ENCODE measurements at places on chromosomes 5 and 9.

- no peak for DNase-seq
Measured at GRCh38 chr5:161744276-161744675, 58.8 kb downstream of the GABRA6 start.

GRCh38 chr5:146025114-146025680 lies 80.2 kb downstream of the PLAC8L1 start:
- no peak for DNase-seq

- DNase-seq = no peak
Measured at GRCh38 chr5:43051684-43052083, 11.6 kb upstream of the ANXA2R start.

DNA sequence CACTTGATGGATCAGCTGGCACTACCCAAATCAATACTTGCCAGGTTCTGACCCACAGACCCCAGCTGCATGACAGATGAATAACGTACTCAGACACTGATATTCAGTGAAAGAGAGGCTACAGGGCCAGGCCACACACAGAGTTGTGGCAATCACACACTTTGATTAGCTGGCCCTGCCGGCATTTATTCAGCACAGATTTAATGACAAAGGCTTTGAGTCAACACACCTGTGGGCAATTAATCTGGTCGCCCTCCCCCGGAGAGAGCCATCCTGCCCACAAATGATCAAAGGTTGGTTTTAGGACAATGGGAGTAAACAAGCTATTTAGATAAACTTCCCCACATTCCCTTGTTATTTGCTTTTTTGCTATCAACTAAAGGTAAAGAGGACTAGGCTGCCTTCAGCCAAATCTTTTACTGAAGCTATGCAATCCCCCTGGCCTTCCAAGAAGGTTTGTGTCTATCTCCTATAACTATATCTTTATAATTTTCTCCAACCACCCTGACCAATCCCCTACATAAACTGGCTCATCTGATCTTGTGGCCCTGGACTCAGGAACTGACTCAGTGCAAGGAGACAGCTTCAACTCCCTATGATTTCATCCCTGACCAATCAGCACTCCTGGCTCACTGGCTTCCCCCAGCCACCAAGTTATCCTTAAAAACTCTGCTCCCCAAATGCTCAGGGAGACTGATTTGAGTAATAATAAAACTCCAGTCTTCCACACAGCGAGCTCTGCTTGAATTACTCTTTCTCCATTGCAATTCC lies 12.7 kb upstream of the TRIM32 start:
- no peak for DNase-seq

GRCh38 chr9:130555968-130556367 lies 23.4 kb upstream of the FUBP3 start:
- DNase-seq = no peak

- no peak for DNase-seq
Measured at GRCh38 chr5:77483682-77484081, 8.4 kb downstream of the WDR41 start.

- DNase-seq = peak; percentile 93
Measured at GRCh38 chr5:55173687-55174230, 782 bp upstream of the CDC20B start.

DNA sequence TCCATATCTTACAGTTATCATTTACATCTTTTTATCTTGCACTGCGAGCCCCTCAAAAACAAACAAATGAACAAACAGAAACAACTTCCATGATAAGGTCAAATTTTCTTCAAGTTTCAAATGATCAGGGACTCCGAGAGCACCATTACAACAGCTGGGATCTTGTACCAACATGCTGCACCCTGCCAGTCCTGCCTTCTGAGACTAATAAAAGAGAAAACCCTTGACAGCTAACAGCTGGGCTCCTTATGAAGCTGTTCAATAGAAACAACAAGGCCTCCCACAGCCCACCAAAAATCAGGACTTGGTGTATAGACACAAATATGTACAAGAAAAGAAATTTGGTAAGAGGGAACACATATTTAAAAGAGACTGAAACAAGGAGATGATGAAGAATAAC lies 985.3 kb upstream of the DMAC1 start:
- peak; percentile 66 for DNase-seq

DNA sequence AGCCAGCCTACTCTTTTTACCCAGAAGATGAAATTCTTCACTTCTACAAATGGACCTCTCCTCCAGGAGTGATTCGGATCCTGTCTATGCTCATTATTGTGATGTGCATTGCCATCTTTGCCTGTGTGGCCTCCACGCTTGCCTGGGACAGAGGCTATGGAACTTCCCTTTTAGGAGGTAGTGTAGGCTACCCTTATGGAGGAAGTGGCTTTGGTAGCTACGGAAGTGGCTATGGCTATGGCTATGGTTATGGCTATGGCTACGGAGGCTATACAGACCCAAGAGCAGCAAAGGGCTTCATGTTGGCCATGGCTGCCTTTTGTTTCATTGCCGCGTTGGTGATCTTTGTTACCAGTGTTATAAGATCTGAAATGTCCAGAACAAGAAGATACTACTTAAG lies 16.6 kb downstream of the OCLN start:
- no peak for DNase-seq

DNA sequence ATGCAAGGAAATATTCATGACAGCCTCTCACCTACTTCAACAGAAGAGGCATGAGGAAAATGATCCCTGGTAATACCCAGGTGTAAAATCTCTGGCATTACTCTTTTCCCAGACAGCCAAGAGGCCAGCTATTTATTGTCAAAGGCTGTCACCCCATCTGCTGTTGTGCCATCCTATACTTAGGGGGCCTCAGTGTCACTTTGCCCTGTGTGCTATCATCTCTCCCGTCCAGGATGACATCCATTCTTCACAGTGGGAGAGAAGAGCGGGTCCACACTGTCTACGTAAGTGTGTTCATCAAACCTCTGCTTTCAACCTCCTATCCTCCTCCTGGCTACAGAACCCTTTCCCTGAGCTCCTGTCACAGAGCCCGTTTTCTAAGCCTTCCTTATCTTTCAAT lies 82.6 kb downstream of the MYO10 start:
- DNase-seq = peak; percentile 87

DNA sequence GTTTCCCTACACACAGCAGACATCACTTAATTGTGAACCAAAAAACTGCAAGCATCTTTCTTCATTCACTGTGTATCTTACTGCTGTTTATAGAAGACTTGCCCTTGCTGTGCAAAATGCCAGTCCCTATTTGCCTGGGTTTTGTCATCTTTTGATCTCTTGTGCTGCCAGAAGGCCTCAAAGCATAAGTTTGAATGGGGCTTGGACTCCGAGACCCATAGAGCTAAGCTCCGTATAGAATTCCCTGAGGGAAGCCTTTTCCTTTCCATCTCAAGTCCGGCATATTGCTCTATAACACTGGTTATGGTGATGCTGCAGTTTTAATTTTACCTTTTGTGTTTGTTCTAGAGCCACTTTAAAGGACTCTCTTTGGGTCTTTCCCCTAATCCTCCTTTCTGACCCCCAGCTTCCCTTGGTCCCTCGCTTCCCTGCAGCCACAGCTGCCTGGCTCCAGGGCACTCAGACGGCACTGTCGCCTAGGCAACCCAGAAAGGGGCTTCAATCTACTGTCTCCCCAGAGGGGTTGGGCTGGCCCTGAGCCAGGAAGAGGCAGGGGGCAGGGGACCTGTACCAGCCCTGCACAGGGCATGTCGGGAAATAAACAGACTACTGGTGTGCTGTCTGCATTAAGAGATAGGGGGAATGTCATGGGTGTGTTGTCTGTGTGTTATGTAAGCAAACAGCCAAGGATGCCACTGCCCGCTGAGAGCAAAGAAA lies 73.4 kb upstream of the MELK start:
- peak; percentile 69 for DNase-seq

- DNase-seq = no peak
Measured at GRCh38 chr5:107916731-107917725, 246.3 kb upstream of the EFNA5 start.

DNA sequence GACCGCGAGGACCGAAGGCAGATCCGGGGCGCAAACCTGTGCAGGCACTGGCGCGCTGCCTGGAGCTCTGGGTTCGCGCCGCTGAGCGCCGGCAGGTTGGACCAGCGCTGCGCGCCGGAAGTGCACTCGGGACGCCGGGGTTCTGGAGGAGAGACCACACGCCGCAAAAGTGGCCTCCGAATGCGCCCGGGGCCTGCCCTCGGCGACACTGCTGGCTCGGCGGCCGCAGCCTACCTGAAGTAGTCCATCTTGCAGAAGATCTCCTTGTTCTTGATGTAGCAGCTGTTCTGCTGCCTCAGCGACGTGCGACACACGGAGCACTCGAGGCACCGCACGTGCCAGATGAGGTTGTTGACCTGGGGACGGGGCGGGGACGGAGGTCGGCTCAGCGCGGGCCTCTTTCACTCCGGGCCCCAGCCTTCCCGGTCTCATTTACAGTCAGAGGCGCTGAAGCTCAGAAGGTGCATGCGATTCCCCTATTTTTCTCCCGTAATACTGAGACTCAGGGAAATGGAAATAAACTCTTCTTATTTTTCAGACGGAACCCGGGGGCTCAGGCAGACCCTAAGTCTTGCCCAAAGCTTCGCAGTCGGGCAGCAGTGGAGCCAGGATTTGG lies 2.5 kb downstream of the LHX6 start:
- DNase-seq = no peak

GRCh38 chr5:98786191-98786853 lies 12.9 kb downstream of the RGMB start:
- DNase-seq = no peak

DNA sequence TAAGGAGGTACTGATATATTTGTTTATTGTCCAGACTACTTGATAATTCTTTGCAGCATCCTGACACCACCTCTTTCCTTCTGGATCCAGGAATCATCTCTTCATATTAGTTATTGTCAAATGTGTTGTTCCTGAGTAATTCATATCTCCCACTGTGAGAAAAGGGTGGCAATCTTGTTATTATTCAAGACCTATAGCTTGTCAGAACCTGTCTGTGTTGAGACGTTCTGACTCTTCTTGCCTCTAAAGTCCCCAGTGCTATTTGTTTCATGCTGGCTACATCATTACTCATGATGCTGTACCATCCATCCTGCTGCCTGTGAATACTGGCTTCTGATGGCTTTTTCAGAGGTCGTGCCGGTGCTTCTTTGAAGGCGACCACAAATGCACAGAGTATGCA lies 68.7 kb upstream of the TAF11L2 start:
- DNase-seq = no peak

- DNase-seq = no peak
Measured at GRCh38 chr5:139291051-139291450, 2.5 kb upstream of the MATR3 start.

DNA sequence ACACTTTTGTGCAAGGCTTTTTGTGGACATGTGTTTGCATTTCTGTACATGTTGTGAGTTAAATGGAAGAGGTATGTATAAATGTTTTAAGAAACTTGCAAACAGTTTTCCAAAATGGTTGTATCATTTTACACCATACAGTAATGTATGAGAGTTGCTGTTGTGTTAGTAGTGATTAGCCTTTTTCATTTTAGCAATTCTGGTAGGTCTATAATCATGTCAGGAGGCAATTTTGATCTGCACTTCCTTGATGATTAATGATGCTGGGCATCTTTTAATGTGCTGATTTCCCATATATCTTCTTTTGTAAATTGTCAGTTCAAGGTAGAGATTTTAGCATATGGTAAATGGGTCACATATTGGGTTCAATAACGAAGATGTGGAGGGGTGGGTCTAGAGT lies 87.3 kb downstream of the ANKRD18B start:
- DNase-seq = no peak

- DNase-seq = no peak
Measured at GRCh38 chr5:176611435-176611834, 1.5 kb upstream of the GPRIN1 start.

- no peak for DNase-seq
Measured at GRCh38 chr9:1208157-1208556, 158.0 kb downstream of the DMRT2 start.

GRCh38 chr5:72248410-72248981 lies 71.5 kb downstream of the MRPS27 start:
- DNase-seq = no peak

- DNase-seq = peak; percentile 27
Measured at GRCh38 chr5:10533226-10533625, 30.6 kb upstream of the ANKRD33B start.

DNA sequence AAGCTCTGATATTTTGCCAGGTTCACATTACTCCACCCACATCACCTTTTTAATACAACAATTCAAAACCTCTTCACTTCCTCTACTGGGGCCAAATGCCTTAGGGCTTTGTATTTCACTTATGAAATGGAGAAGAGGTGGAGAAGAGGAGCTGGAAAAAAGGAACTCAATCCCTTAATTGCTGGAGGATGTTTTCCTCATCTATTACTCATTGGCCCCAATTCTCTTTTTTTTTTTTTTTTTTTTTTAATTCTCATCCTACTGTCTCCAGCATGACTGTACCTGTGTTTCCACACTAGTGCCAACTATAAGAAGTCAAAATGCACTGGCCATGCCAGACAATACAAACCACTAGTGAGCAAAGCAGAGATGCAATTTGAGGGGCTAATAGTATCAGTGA lies 20.9 kb downstream of the FAM13B start:
- DNase-seq = no peak

DNA sequence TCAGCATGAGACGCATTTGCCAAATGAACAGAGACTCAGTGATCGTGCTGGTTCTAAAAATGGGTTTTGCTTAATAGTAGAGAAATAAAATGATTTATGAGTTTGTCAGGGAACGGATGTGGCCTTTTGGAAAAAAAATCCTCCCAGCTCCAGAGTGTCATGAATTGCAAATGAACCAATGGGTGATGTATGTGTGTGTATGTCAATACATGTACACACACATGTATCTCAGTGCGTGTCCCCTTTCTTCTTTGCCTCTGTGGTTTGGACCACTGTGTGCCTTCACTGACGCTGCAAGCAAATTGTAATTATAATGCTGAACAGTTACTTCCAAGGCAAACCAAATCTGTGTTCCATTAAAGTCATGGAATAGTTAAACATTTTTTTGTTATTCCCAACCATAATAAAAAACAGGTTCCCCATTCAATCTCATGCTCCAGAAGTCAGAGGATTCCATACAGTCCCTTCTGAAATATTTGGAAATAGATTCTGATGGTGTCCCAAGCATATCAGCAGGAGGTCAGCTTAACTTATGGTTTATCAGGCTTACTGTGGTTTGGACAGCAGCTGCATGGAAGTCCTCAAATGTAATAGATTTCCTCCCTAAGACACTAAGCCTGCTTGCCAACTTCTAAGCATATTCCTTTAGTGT lies 630.5 kb downstream of the ACTL7B start:
- no peak for DNase-seq
